ENCODE measurements at places on chromosomes 16 and 17. TPM values are rescaled to one million over a fixed set of nuclear protein-coding genes. Genes with fewer than 3 reads are reported as not detected.

- H3K27me3 ChIP-seq = no peaks in the 10 kb centered on the region
- H3K4me1 ChIP-seq = no peaks in the 10 kb centered on the region
- H3K27ac ChIP-seq = no peak overlapping the region
- H3K36me3 ChIP-seq = no peaks in the 10 kb centered on the region
- peak; percentile 63 for DNase-seq
These were observed 28.7 kb upstream of the GAS7 start for GRCh38 chr17:10226930-10227695.

GRCh38 chr16:71339236-71340171 is 19.0 kb upstream of the CALB2 start:
- no peaks in the 10 kb centered on the region for H3K4me1 ChIP-seq
- H3K27me3 ChIP-seq = no peaks in the 10 kb centered on the region
- H3K4me3 ChIP-seq = no peak overlapping the region
- DNase-seq = no peak

DNA sequence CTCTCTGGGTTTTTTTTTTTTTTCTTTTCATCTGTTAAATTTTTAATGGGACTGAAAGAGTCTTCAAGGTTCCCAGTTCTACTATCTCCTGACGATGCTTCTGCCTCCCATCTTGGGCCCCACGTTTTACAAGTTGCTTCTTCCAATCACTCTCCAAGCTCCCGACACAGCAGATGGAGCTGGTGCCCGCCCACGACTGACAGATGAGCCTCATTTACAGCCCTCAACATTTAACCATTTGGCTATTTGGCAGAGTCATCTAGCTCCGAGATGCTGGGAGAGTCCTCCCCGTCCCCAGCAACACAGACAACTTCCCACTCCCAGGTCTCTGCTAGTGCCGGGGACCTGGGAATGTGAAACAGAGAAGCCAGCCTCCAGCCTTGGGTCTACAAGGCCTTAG is 276.9 kb downstream of the SHISA9 start:
- no peaks in the 10 kb centered on the region for H3K4me1 ChIP-seq
- no peaks in the 10 kb centered on the region for H3K36me3 ChIP-seq
- no peak overlapping the region for H3K4me3 ChIP-seq
- H3K27me3 ChIP-seq = no peaks in the 10 kb centered on the region

DNA sequence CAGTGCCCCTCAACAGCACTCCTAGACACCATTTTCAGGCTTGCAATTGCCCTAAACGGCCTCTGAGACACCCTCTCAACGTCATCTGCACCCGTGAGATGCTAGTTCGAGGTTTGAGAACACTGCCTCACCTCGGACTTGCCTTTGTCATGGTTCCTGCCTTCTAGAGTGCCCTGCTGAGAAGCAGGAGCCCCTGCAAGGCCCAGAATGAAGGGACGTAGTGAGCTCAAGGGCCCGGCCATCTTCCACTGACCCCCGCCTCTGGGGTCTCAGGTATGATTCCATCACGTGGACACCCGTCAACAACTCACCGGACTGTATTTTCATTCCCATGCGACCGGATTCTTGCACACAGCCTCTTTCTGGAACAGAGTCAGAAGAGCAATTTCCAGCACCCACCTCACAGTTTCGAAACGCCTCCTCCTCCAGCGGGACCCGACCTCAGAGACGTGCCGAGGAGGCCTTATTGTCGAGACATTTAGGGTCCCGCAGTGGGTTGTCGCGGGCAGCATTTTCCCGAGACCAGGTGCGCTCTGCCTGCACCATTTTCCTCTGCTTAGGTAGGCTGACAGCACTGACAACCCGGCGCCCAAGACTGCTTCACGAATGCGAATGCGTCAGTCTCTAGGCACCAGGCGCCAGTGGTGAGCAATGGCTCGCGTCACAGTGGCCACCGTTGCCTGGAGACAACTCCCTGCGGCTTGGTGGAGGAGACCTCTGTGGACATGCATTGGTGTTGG is 999.9 kb downstream of the KCNJ18 start:
- DNase-seq = no peak
- H3K36me3 ChIP-seq = no peaks in the 10 kb centered on the region
- H3K4me1 ChIP-seq = no peaks in the 10 kb centered on the region
- H3K27ac ChIP-seq = no peak overlapping the region
- no peak overlapping the region for H3K4me3 ChIP-seq
- H3K27me3 ChIP-seq = no peaks in the 10 kb centered on the region

DNA sequence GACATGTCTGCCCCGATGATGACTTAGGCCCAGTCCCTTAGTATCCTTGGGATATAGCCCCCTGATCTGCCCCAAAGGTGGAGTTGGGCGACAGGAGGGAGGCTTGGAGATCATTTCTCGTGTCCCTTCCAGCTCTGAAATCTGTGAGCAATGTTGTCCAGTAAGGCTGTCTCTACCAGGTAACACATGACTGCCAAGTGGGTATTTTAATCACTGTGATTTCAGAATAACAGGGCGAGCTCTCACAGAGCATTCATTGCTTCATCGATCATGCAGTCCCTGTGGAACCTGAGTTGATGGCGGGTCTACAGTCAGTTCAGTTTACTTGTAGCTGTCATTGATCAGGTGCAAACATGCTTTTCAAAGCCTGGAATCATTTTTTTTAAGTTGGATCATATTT is 39.2 kb downstream of the KSR1 start:
- H3K4me1 ChIP-seq = peaks cover 67% of the 10 kb centered on the region
- DNase-seq = no peak
- H3K4me3 ChIP-seq = no peak overlapping the region
- peak overlapping the region; percentile 98 for H3K27ac ChIP-seq
- no peaks in the 10 kb centered on the region for H3K36me3 ChIP-seq

HASPIN gene
- polyA plus RNA-seq = 1.1 TPM

GSG1L2 gene
- not detected for polyA plus RNA-seq

FTSJ3 gene
- polyA plus RNA-seq = 28.5 TPM
